ENCODE measurements at places on chromosomes 13 and 19.

GRCh38 chr19:10219678-10220077 lies 11.5 kb downstream of the S1PR2 start:
- DNase-seq: no peak

- no peak for DNase-seq
Measured at GRCh38 chr19:33263325-33264023, 37.8 kb upstream of the SLC7A10 start.

DNA sequence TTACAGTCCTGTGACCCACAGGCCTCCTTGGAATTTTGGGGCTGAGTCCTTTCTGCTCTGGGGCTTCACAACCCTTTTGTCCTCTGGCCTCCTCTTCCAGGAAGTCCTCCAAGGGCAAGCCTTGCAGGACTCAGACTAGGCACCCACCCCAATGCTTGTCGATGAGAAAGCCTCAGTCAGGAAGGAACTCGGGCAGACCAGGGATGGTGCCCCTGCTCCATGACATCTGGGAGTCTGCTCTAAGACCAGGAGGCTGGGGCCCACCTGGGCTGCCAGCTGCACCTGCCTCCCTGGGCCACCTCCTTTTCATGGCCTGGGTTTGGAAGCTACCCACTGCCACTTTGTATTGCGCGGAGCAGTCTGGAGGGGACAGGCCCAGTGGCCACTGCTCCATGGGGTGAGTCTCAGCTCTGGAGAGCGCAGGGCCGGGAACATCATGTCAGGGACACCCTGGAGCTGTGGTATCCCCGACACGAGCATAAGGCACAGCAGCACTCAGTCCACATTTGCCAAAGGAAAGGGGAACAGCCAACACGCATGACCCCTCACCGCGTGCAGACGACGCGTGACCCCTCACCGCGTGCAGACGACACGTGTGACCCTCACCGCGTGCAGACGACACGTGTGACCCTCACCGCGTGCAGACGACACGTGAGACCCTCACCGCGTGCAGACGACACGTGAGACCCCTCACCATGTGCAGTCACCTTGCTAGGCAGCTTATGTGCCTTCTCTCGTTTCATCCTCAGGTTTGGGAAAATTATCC lies 10.8 kb downstream of the C2CD4C start:
- DNase-seq: no peak

- DNase-seq: no peak
Measured at GRCh38 chr19:37988758-37989635, 82.0 kb downstream of the SIPA1L3 start.

DNA sequence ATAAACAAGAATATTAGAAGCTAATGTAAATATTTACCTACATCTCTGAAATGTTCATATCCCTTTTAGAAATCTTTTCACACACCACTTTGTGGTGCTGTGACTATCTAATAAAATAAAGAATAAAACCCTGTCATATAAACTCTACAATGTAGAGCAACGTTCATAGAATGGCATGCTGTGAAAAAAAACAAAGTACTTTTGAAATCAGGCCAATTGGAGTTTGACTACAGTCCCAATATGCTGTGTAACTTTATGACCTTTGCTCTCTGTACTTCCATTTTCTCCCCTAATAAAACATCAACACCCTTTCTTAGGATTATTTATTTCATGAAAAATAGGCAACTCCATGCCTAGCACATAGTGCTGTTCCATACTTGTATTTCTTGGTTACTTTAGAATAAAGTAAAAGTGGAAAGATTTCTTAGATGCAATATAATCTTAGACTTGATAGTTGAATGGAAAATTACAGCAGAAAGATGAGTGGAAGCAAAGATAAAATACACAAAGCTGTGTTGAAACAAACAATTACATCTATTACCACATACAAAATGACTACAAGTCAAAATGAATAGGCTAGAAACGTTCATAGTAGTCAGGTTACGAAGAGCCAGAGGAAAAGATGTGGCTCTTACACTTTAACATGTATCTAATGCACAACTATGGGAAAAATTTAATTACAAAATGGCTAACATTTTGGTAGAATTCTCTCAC lies 613.2 kb upstream of the SLITRK5 start:
- no peak for DNase-seq

DNA sequence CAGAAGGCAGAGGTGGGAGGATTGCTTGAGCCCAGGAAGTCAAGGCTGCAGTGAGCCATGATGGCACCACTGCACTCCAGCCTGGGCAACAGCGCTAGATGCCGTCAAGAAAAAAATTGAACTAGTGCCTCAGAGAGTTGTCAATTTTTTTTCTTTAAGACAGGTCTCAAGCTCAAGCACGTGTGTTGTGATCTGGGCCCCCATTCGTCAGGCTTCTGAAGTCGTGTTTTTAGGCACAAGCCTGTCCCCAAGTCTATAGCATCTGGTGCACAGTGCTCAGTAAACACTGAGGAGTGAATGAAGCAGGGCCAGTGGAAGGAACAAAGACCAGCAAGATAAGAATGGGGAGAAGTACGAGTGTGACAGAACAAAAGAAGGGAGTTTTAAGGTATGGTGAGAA lies 23.7 kb upstream of the LAMP1 start:
- no peak for DNase-seq

DNA sequence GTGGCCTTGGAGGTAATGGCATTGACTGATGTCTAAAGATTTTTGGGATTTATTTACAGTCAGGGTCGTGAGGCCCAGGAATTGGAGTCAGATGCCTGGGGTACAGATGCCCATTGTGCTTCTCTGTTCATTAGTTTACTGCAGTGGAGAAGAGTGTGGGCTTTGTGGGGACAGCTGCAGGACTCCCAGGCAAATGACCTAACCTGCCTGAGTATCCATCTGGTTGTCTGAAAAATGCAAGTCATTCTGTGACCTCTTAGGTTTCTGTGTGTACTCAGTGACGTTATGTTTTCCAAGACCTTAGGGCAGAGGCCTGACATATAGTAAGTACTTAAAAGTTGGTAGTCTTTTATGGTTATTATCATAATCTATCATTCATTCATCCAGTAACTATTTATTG lies 60.5 kb downstream of the SPATA13 start:
- no peak for DNase-seq

DNA sequence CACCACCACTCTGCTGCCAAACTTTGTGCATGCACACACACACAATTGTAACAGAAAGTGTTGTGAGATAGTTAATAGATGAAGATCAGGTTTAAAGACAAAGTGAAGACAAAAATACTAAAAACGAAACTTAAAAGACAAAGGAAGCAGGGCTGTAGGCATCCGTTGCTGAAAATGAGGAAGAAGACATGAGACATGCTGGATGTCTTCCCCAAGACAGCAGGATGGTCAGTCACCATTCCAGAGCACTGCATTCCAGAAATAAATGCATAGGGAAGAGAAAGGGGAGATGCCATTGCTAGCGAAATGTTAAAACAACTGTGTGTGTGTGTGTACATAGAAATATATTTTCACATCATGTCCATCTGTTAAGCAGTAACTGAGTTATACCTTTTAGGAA lies 520.1 kb downstream of the SUCLA2 start:
- DNase-seq: no peak

GRCh38 chr13:59178344-59178743 lies 985.4 kb downstream of the DIAPH3 start:
- DNase-seq: no peak

DNA sequence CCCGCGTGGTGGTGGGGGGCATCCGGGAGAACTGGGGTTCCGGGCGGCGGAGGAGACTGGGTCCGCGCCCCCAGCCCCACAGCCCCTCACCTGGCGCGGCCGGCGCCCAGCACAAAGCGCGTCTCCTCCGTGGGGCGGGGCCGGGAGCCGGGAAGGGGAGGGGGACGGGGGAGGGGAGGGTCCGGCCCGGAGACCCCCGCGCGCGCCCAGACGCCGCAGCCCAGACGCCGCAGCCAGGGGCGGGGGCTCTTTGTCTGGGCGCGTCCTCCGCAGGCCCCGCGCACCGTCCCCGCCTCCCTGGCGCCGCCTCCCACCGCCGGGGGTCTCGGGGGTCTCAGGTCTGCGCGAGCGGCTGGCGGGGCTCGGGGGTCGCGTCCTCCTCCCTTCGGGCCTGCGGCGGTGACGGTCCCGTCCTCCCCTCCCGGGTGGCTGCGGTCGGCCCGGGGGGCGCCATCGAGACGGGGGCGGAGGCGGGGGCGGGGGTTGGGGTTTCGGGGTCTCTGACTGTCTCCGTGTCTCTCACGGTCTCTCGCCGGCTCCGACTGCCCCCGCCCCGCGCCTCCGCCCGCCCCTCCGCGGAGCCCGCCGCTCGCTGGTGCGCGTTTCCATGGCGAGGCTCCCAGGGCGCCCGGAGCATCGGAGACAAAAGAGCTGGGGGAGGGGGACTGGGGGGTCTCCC lies at the start of gene PLPPR3:
Gene PLPPR3, minus strand, starts transcription at position 131 of the 679 bp plus-strand sequence. CDS start 396 bp downstream, outside the sequence.
- DNase-seq: no peak

DNA sequence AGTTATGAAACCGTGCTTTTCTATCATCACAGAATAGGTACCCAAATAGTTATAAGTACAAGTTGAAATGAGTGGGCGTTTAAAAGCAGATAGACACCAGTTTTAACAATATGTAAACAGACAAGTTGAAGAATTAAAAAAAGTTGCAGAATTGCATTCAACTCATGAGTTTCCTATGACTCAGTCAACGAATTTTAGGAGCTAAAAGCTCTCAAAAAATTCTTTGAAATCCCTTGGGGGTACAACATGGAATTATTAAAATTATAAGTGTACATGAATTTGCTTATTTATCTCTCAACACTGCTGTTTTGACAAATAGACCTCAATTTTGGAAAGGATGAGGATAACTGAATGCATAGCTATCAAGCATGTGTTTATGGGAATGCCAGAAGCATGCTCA lies 693.4 kb downstream of the PCDH9 start:
- no peak for DNase-seq

DNA sequence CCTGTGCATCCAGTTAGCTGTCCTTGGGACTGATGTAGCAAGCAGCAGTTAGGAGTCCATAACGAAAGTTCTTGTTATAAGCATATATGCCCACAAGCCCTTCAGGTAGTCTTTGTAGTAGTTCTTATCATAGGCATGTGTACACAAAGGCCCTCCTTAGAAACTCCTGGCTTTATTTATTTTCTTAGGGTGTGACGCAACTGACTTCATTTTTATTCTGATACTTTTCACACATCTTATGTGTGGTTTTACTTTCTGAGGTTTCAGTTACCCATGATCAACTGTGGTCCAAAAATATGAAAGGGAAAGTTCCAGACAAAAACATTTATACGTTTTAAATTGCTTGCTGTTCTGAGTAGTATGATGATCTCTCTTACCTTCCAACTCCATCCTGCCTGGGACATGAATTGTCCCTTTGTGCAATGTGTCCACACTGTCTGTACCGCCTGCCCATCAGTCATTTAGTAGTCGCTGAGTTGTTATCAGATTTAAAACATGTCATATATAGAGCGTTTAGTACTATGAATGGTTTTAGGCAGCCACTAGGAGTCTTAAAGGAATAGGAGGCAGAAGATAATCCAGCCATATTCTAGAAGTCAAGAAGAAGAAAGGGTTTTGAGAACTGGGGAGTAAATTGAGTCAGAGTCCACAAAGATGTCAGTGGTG lies 19.4 kb downstream of the GPC5 start:
- DNase-seq: no peak

- no peak for DNase-seq
Measured at GRCh38 chr13:47112205-47112902, 215.5 kb upstream of the HTR2A start.

DNA sequence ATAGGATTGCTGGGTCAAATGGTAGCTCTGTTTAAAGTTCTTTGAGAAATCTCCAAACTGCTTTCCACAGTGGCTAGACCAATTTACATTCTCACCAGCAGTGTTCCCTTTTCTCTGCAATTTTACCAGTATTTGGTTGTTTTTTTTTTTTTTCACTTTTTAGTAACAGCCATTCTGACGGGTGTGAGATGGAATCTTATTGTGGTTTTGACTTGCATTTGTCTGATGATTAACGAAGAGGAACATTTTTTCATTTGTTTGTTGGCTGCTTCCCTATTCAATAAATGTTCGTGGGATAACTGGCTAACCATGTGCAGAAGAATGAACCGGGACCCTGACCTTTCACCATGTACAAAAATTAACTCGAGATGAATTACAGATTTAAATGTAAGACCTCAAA lies 31.2 kb downstream of the CYP4F2 start:
- DNase-seq: no peak

- no peak for DNase-seq
Measured at GRCh38 chr13:64158908-64159307, 2743.3 kb upstream of the PCDH20 start.

DNA sequence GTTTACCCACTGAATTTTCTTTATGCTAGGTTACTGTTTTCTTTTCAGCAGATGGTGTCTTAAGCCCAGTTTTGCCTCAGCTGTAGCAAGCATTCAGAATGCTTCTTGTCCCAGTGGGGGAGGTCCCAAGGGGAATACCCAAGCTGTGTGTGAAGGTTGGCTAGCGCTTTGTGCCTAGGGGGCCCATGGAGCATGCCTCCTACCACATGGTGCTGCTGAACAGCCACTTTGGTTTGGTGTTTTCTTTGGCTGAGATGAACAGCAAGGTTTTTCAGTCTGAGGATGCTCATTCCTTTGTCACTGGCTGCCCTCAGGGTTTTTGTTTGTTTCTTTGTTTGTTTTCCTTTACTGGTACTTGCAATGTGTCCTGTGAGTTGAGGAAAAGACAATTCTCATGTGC lies 99.0 kb downstream of the PCDH20 start:
- no peak for DNase-seq

DNA sequence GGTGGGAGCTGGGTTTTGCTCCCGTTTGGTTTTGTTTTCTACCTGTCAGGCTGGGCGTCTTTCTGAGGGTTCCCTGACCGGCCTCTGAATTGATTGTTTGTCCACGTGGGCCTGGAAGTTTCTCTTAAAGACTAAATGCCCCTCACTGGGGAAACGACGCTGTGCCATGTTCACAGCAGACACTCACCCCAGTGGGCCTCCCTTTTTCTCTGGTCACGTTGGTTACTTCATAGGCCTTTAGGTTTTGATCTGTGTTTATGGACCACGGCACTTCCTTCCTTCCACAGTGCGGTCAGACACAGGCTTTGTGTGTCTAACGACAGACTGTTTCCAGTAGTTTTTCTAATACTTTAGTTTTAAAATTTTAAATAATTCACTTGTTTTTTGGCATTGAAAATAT lies 20.1 kb upstream of the NDUFS7 start:
- no peak for DNase-seq

DNA sequence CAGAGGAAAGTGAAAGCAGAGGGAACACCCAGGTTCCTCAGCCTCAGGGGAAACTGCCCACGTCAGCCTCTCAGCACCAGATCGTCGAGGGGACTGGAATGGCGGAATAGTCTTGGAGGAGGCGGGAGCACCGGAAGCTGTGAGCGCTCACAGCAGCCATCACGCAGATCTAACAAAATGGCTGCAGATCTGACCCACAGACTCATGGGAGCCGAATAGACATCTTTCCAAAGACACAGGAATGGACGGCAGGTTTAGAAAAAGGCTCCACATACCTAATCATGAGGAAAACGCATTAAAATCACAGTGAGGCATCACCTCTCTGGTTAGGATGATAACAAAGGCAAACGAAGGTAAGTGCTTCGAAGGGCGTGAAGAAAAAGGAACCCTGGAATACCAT lies 11.8 kb upstream of the LILRA2 start:
- no peak for DNase-seq

GRCh38 chr19:8221161-8221560 lies 12.0 kb downstream of the CERS4 start:
- peak; percentile 80 for DNase-seq
